EL (cell line): ENCODE measurements at places on chromosomes 12 and 14.

DNA sequence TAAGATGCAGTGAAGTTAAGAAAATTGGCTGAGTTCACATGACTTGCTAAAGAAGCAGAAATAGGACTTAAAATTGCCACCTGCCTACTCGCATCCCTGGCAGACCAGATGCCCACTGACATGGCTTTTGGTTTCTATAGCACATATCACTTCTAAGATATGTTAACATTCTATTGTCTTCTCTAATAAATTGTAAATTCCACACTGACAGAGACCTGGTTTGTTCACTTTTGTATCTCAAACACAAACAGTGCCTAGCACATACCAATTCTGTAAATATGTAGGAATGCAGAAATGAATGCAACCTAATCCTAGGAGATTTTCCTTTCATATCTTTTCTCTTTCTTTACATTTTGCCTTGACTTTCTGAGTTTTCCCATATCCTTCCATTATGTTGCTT is 1047.6 kb downstream of the AACS start:
- no peak for DNase-seq

DNA sequence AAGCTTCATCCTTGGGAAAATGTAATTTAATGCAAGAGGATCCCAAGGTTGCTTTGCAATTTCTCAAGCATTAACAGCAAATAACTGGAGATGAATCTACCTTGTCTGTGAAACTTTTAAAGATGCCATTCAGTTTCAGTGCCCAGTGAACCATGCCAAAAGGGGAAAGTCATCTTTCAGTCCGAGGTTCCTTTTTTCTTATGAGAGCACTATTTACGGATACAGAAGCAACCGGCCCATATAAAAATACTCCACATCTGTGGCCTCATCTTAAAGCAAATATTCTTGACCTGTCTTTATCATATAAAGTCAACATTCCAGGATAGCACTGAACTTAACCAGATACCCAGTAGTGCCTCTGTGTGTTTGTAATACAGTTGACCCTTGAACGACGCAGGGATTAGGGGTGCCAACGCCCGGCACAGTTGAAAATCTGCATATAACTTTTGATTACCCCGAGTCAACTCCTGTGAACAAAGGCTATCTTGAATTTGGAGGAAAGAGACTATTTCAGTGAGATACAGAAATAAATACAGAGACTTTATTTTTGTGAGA is 209.4 kb downstream of the PCNX1 start:
- no peak for DNase-seq

- DNase-seq: peak; percentile 76
Measured at GRCh38 chr12:53049571-53050318, at the start of gene TNS2. Gene TNS2, plus strand, starts transcription at chr12:53050065. Its CDS starts 121 bp downstream, at chr12:53050186.

GRCh38 chr14:68957775-68958174 is 21.3 kb downstream of the ACTN1 start:
- DNase-seq: no peak

- DNase-seq: no peak
Measured at GRCh38 chr12:124626971-124627411, 59.6 kb upstream of the NCOR2 start.

- peak; percentile 38 for DNase-seq
Measured at GRCh38 chr14:58977366-58977765, 211.1 kb upstream of the DAAM1 start.

GRCh38 chr12:89176676-89177075 is 175.6 kb downstream of the DUSP6 start:
- no peak for DNase-seq

DNA sequence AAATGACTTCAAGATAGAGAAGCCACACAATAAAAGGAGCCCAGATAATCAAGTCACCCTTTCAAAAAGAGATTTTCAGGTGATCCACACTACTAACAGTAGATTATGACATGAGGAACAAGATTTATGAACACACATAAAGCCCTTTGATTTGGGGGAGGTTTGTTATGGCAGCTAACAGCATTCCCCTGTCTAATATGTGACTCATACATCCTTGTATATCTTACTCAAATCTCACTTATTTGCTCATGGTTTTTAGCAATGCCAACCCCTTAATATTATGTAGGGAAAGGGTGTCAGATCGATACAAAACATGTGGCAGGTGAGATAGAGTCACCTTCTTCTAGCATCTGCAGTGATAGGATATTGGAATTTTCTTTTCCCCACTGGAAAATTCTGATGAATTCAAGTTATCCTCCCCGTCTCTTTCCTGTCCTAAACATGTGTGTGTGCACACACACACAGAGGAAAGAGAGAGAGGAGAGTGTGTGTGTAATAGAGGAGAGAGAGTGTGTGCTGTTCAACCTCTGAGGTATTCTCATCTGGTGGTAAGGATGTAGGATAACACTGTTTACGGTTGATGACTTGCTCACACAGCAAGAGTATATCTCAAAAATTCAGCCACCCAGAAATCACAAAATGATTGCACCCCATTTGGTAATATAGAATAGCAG is 319.9 kb downstream of the KCNC2 start:
- DNase-seq: peak; percentile 60

DNA sequence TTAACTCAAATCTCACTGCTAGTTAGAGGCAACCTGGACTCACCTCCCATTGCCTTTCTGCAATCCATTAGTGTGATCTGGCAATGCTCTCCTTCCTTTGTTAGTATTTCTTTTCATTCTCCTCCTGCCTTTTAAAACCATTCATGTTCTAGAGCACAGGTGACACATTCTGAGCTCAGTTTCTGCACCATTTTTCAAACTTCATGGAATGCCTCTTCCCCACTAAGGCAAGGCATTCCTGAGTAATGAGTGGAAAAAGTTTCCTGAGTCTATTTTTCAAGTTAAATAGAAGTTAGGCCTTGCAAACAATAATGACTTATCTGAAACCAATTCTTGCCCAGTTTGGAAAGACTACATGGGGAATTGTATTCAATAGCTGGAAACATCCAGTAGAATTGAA is 1001.8 kb downstream of the BCL11B start:
- DNase-seq: no peak
